ENCODE measurements at places on chromosomes 11 and 22.

DNA sequence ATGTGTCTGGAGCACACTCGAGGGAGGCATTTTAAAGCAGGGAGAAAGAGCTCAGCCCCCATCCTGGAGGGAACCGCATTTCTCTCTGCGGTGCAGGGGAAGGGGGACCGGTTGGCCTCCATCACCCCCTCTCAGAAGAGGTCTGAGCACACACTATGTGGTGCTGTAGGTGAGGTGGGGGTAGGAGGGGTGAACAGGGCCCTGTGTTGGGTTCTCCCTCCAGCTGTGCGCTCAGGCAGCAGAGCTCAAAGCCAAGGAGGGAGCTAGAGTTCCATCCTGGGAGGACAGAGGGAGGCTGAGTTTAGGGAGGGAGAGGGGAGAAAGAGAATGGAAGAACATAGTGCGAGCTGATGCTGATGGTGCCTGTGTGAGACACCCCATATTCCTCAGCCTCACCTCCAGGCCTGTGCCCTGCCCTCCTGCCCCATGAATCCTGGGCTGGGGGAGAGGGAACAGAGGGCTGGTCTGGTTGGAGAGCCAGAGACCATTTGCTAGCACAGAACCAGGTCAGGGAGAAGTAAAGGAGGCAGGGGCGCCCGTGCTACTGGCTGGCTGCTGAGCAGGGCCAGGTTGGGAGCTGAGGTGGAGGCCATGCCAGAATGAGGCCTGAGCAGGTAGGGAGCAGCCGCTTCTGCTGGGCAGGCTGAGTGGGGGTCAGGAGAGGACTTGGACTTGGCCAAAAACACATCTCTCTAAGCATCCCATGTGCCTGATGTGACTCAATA lies 43.7 kb downstream of the ALX4 start:
- no peak for DNase-seq

GRCh38 chr11:75812542-75813040 lies 2.4 kb upstream of the UVRAG start:
- DNase-seq, result no peak

DNA sequence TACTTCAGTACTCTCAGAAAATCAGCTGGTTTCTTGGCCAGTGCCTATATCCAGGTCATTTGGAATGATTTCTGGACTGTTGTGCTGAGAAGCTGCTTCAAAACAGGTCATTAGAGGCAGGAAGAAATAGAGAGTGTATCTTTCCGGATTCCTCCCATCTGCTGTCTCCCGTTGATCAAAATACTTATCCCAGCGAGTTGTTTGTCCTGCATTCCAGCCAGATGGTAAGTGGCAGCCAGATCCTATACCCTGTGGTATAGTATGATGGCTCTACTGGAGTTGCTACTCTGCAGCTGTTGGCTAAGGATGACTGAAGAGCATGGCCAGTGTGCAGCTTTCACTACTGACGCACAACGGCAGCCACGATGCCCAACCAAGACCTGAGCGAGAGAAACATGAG lies 560.9 kb upstream of the ANO5 start:
- DNase-seq, result no peak

GRCh38 chr11:126949066-126949891 lies 51.3 kb downstream of the KIRREL3 start:
- DNase-seq, result no peak

DNA sequence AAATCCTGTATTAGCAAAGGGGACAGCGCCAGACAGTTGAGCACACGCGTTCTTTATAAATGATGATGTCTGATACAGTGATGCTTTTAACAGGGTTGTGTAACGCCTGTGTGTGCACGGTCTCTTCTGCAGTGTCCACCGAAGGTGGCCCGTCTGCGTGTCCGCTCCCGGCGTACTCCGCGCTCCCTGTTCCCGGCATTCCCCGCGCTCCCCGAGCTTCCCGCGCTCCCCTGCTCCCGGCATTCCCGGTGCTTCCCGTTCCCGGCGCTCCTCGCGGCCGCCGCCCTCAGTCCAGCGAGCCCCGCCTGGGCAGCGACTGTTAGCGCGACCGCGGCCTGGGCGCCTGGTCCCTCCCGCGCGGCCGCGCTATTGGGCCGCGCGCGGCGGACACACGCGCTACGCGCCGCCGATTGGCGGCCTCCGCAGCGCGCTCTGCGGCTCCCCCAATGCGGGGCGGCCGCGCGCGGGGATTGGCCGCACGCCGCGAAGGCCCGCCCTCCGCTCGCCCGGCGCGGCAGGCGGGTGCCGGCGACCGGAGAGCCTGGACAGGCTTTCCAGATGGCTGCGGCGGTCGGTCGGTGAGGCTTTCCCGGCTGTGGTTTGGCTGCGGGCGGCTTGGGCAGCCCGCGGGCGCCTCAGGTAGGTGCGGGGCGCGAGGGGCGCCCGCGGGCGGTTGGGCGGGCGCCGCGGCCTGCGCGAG lies at the start of gene DGCR8:
DGCR8 (plus strand) TSS at position 497 of the 700 bp plus-strand sequence. CDS start 5,723 bp downstream, outside the sequence.
- DNase-seq, result peak; percentile 100
